ENCODE measurements at places on chromosomes 1 and 21.

DNA sequence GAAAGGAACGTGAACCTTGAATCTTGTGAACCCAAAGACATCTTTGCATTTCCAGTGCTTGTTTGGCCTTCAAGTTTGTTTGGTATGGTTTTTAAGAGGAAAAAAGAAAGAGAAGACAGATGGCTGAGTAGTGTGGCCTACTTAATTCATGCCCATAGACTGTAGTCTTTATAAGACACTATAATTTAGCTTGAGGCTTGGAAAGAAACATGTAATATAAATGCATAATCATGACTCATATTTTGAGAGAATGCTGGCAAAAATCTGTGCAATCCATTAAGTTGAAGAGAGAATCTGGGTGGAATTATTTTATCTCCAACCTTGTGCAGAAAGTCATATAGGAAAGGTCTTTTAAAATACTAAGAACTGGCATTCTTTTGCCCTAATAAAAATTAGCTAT, 179.3 kb downstream of the SIPA1L2 start:
- DNase-seq, result no peak

DNA sequence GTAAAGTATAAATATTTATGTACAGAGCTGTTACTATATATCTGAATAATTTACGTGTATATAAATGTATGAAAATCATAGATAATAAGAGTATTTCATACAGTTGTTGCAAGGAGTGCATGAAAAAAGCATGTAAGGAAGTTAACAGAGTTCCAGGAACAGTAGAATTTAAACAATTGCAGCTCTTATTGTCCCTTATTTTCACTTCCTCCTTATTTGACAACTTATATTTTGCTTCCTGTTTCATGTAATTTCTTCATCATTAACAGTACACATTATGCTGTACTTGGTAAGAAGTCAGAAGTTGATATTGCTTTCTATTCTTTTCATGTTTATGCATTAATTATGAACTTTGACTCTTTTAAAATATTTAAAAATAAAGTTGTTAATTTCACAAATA, 681.5 kb downstream of the LRRIQ3 start:
- DNase-seq, result no peak

DNA sequence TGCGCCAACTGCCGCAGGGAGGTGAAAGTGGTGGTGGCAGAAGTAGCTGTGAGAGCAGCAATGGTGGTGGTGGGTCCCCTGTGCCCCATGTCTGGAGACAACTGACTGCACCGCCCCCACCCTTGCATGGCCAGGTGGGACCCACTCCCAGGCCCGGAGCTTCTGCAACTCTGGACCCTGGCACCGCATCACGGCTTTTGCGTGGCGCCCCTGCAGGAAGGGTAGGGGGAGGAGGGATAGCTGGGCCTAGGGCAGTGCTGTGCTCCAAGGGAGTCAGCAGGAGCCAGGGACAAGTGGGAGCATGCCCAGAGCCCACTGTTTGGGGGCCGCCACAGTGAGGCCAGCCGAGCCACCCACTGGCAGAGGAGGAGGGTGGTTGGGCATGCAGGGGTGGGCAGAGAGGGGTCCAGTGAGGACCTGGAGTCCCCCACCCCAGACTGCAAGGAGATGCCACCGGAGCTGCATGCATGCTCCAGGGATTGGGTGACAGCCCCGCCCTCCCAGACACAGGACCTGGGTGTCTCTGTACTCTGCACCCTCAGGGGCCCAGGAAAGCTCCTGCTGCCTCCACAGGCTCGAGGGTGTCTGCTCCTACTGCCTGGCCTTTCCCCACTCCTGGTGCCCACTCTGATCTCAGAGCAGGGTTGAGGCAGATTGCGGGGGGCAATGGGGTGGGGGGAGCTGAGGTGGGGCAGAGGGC, 9.8 kb upstream of the CTTNBP2NL start:
- DNase-seq, result no peak

- no peak for DNase-seq
Observed at GRCh38 chr1:53957194-53957818, 11.2 kb downstream of the LRRC42 start.

- DNase-seq, result no peak
Observed at GRCh38 chr1:89910780-89911179, 84.1 kb upstream of the ZNF326 start.

GRCh38 chr1:208083715-208084085, 160.5 kb downstream of the PLXNA2 start:
- DNase-seq, result no peak

GRCh38 chr1:87305151-87305550, 23.5 kb upstream of the LMO4 start:
- DNase-seq, result no peak

GRCh38 chr1:10625076-10625475, 150.3 kb downstream of the PEX14 start:
- no peak for DNase-seq

GRCh38 chr21:42467140-42467983, 28.7 kb downstream of the RSPH1 start:
- no peak for DNase-seq

GRCh38 chr1:56540467-56540866, 38.9 kb downstream of the PLPP3 start:
- DNase-seq, result no peak

DNA sequence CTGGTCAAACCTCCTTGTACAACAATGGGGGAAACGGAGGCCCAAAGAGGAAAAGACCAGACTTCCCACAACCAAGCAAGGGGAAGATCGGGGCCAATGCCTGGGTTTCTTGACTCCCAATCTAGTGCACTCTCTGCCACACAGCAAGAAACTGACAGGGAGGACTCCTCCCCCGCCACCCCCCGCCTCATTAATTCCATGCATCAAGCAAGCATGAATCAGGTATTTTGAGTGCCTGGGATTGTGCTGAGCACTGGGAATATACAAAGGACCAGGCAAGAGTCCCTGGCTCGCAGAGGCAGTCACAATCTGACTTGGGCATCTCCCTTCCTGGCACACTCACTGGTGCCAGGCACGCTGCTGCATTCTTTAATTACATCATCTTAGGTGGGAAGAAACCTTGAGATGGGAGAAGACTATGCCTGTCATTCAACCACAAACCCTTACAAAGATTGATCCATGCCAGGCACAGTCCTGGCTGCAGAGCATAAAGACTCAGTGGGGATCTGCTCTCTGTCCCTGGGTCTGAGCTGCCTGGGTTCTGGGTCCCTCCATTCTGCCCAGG, 4.4 kb upstream of the KCNC4 start:
- no peak for DNase-seq

- DNase-seq, result no peak
Observed at GRCh38 chr1:204262506-204263253, 48.9 kb upstream of the GOLT1A start.

- no peak for DNase-seq
Observed at GRCh38 chr1:219086956-219087469, 86.7 kb upstream of the LYPLAL1 start.

DNA sequence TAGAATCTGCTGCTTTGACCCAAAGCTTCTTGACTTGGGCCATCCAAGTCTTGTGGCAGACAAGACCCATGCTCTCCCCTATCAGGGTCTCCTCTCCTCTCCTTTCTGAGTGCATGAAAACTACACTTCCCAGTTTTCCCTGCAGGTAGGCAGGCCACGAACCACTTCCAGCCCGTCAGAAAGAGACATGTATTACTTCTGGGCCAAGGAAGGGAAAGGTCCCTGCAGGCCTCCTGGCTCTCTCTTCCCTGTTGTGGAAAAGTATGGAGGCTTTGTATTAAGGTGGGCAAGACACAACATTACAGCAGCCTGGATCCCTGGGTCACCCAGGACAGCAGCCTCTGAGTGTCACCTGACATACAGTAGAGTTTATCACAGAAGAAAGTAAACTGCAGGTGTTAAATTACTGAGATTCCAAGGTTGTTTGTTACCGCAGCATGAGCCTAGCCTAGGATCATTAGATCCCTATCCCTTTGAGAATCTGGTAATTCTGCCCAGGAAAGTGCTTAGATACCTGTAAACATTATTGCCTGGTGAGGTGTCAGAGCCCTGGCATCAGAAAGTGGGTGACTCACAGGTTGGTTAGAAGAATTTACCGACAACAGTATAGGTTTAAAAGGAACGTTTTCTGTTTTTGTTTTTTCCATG, 717.3 kb downstream of the MATN1 start:
- DNase-seq, result no peak

DNA sequence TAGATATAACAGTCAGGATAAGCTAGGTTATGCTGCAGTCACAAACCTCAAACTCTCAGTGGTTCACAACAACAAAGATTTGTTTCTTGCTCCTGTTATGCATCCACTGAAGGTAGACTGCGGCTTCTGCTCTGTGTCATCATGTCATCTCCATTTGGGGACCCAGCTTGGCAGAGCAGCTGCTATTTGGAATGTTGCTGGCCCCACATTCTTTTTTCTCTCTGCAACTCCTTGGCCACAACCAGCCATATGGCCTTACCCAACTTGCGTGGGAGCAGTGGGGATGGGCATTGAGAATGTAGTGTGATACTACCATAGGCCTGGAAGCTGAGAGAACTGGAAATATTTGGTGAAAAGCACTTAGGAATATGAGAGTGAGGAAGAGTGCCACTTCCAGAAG, 26.4 kb downstream of the AGO4 start:
- no peak for DNase-seq

DNA sequence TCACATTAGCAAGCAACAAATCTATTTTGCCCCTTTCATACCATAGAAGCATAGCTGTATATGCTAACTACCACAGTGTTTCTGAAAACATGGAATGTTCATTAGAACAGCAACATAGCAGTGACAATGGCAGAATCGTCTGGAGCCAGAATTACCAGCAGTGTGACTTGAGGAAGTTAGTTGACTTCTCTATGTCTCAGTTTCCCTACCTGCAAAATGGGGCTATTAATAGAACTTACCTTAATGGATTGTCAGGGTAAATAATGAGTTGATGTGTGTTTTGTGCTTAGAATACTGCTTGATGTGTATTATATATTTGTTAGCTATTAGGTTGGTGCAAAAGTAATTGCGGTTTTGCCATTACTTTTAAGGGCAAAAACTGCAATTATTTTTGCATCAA, 14.8 kb upstream of the GJA9 start:
- no peak for DNase-seq

DNA sequence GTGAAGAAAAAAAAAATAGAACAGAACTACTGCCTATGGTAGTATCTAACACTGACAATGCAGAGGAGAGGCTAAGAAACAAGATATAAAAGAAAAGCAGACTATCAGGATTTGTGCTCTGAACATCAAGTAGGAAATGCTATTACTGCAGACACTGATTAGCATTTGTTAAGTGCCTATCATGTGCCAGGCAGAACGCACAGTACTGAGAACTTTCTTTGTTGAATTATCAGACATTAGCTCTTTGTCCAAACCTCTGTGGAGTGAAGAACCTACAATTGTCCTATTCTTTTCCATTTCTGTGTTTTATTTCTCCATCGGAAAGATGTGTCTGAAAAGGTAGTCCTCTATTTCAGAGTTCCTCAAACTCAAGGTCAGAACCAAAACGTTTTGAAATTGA, 30.5 kb upstream of the DISP1 start:
- no peak for DNase-seq

- no peak for DNase-seq
Observed at GRCh38 chr1:85224734-85225623, 24.2 kb upstream of the SYDE2 start.

GRCh38 chr1:91278754-91279153, 125.9 kb downstream of the HFM1 start:
- DNase-seq, result no peak

DNA sequence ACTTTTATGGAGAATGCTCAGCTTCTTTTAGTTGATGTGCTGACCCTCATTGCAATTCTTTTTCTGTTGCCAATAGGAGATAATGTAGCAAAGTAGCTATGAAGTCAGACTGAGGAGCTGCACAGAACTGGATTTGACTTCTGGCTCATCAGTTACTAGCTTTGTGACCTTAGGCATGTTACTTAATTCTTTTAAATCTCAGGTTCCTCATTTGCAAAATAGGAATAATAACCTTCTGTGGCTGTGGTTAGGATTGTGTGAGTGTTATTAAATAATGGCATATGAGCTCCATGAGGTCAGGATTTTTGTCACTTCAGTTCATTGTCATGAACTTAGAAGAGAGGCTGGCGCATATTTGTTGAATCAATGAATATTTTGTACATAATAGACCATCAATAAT, 237.6 kb upstream of the SGIP1 start:
- DNase-seq, result no peak

DNA sequence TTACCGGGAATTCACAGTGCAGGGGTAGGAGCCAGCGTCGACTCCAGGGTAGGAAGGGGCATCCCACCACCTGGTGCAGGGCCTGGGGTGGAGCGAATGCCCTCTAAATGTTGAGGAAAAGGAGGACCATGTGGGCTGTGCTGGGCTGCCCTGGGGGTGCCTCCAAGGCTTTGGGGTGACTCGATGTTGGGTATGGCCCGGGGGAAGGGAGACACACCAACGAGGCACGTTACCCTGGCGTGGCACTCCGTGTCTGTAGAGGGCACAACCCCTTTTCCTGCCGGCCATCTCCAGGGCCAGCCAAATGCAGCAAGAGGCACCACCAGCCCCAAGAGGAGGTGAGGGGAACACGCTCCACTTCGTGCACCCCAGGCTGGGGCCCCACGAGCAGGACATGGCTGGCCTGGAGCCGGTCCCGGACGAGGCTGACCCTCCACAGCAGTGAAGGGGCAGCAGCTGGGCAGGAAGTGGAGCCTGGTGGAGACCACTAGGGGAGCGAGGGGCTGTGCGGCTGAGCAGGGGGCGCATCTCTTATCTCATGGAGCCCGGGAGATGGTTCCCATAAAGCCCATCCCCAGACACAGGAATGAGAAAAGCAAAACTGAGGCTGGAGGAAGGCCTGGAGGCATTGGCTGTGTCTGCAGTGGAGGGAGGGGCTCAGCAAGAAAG, 11.2 kb downstream of the ACTRT2 start:
- no peak for DNase-seq

- no peak for DNase-seq
Observed at GRCh38 chr21:41548781-41549180, 40.8 kb upstream of the TMPRSS2 start.

DNA sequence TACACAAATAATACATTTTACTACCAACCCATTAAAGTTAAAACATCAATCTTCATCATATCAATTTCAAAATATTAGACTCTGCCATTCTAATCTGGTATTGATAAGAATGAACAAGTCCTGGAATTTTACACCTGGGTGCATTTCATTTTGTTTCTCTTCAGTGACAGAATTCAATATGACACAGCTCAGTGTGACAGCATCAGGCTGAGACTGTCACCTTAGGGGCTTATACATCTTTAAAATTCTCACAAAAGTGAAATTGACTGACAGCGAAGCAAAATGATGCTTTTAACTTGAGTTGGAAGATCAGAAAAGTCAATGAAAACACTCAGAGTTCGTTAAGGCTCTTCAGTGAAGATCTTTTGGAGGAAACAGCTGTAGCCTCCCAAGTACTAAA, 213.0 kb downstream of the DAB1 start:
- DNase-seq, result no peak

GRCh38 chr1:68969441-68969840, 472.6 kb upstream of the DEPDC1 start:
- DNase-seq, result no peak

DNA sequence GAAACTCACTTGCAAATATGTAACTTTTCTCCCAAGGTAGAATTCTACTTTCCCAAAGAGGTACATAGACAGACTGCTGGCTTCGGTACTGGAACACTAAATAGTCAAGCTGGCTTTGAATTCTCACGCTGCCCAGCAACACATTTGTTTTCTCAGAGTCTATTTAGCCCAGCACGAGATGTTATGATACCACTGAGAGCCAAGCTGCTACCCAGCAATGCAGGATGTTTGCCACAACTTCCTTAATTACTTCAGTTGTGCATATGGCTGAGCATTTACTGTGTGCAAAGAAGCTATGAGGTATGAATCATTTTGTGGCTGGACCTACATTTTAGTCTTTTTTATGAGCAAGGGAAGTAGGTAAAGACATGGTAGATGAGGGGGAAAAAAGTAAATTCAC, 793.2 kb downstream of the PLA2G4A start:
- no peak for DNase-seq

All from stimulated activated CD8-positive, alpha-beta memory T cell treated with anti-CD3 and anti-CD28 coated beads, Interleukin-7, amount 100 ng/mL, for 1 hour (primary cell).